ENCODE measurements at places on chromosomes 13 and 19. TPM values are rescaled to one million over a fixed set of nuclear protein-coding genes. Genes with fewer than 3 reads are reported as not detected.

ZNF546 gene
- 5.2 TPM for total RNA-seq

CYP4F3 gene
- total RNA-seq, result not detected

SELENOV gene
- not detected for total RNA-seq

WDR87 gene
- not detected for total RNA-seq

LRRC63 gene
- 0.78 TPM for total RNA-seq

GFY gene
- total RNA-seq, result not detected

GNG7 gene
- total RNA-seq, result 4.7 TPM

ZNF225 gene
- 6.0 TPM for total RNA-seq

RGL3 gene
- total RNA-seq, result not detected

ERVV-1 gene
- total RNA-seq, result not detected

ATP13A1 gene
- total RNA-seq, result 86.5 TPM

RNF113B gene
- not detected for total RNA-seq

CFD gene
- 58.0 TPM for total RNA-seq

INTS6 gene
- total RNA-seq, result 67.0 TPM

C19orf33 gene
- total RNA-seq, result not detected

CATSPERD gene
- total RNA-seq, result not detected

FFAR3 gene
- total RNA-seq, result 0.38 TPM

ZNF730 gene
- not detected for total RNA-seq

Data from naive thymus-derived CD4-positive, alpha-beta T cell (primary cell).